ENCODE measurements at places on chromosomes 7 and 10.
A peak's percentile ranks its signal among the peaks of the same experiment; 100 is the strongest.

DNA sequence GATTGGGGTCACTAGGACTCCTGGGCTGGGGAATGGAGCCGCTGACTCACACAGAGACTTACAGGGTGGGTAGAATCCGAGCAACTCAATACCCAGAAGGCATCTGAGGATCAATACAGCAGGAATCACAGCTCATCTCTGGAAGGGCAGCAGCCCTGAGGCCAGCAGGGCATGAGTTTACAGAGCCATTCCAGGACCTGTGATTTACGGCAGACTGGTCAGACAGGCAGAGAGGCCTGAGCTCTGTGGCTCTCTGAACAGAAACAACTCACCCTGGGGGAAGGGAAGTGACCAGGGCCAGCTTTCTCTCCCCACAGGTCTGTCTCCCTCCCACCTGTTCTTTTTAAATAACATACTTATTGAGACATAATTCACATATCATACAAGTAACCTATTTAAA, 88.2 kb upstream of the CXCL12 start:
- no peak for DNase-seq

- no peak for DNase-seq
Measured at GRCh38 chr10:1050145-1050544, 1.2 kb upstream of the IDI1 start.

- peak; percentile 31 for DNase-seq
Measured at GRCh38 chr7:142632271-142633134, 116.8 kb upstream of the PRSS1 start.

DNA sequence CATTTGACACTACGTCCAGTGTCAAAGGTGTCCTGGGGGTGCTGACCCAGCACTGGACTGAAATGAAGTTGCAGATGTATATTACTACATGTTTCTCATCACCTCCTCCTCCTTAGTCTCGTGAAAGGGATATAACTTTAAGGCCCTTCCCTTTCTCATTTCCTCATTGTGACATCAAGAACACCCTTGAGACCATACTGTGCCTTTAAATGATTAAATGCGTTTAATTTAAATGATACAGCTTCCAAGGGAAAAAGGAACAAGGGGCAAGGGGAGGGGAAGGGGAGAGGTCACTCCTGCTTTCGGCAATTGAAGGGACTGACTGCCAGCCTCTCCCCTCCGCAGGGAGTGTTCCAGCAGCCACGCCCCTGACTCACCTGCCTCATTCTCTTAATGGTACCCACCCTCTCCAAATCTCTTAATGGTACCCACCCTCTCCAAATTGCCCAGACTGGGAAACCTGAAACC, 80.5 kb upstream of the KMT2E start:
- no peak for DNase-seq

GRCh38 chr7:54538122-54538521, 4.1 kb upstream of the VSTM2A start:
- DNase-seq: no peak

DNA sequence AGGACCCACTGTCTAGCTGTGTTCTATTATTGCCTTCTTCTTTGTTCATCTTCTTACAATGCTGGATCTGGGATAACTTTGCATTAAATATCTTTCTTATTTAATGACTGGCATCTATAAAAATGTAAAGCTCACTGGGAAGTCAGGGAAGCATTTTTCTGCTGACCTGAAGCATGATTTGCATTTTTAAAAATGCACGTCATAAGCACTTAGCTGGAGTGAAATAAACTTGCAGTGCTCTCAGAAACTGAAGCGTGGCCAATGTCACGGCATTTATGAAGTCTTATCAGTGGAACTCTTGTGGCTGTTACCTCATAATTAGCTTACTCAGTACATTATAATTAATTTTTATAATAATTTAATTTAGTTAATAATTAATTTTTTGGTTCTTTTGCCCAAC, 59.1 kb downstream of the FRMD4A start:
- DNase-seq: no peak

DNA sequence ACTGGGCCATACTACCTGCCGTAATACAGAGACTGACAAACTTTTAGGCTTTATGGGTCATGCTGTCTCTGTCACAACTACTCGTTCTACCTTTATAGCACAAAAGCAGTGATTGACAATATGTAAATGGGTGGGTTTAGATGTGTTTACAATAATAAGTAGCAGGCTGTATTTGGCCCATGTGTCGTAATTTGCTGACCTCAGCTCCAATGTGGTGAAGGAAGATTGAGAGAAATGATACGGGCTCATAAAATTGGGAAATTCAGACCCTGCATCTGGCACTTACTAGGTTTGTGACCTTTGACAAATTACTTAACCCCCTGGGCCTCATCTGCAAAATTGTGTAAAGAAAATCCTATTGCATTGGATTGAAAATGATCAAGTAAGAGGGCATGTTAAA, 150.8 kb upstream of the NPSR1 start:
- no peak for DNase-seq

DNA sequence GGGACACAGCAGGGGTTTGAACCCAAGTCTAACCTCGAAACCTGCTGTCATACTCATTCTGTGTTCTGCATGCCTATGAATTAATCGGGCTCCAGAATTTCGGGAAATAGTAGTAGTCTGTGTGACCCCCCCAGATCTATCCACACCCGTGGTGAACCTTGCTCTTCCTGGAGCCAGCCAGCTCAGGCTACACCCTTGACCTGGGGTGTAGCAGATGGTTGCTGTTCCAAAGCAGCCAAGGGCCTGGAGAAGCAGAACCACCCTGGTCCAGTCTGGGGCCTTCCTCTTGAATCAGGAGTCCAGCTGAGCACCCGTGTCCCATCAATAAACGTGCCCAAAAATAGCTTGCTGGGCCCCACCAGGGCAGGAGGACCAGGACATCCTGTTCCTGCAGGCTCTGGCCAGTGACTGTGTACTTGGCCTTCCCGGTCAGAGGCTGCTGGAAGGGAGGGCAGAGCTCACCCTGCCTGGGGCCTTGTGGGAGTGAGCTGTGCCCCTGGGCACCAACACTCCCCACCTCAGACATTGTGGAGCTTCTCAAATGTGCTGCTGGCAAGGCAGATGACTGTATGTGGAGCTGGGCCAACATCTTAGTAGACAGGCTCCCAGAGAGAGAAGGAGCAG, 101.2 kb upstream of the ZNF716 start:
- DNase-seq: no peak

- DNase-seq: no peak
Measured at GRCh38 chr10:106280896-106281460, 883.5 kb downstream of the SORCS1 start.

DNA sequence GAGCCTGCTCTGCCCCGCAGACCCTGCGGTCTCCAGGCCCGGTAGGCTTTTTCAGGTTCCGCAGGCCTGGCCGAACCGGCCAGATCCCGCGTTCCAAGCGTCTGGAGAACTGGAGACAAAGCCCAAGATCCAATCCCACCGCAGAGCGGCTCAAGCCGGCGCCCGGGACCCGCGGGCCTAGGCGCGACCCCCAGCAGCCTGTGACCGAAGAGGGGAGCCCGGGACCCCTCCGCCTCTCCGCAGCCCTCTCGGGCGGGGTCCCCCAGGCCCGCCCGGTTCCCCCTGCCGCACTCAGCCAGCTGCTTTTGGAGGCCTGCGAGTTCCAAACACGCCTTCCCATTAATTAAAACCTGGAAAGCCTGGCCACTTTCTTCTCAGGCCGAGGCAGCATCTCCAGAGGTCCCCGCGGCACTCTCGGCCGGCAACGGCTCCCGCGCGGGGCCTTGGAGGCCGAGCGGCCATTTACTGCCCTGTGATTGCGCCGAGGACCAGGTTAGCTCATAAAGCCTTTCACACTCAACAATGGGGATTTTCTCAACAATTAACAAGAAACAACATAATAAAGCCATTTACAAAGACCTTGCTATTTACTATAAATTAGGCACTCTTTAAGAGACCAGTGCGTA, 16.7 kb downstream of the SKIDA1 start:
- no peak for DNase-seq

DNA sequence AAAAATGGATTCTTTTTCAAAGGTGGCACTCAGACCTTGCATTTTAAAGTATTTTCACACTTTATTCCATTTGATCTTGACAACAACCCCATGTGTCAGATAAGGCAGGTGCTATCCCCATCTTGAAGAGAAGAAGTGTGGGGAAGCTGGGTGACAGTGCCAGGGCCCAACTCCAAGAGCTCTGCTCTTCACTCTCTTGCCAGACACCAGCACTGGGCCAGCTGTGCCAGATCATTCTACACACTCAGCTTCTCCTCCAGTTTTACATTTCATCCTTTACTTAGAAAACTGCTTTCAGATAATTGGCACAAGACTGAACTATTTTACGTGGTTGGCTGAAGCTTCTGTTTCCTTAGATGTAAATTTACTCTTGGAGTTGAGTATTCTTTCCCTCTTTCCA, 64.4 kb downstream of the ENO4 start:
- DNase-seq: no peak

- DNase-seq: no peak
Measured at GRCh38 chr7:9761224-9761623, 1212.4 kb upstream of the PHF14 start.

DNA sequence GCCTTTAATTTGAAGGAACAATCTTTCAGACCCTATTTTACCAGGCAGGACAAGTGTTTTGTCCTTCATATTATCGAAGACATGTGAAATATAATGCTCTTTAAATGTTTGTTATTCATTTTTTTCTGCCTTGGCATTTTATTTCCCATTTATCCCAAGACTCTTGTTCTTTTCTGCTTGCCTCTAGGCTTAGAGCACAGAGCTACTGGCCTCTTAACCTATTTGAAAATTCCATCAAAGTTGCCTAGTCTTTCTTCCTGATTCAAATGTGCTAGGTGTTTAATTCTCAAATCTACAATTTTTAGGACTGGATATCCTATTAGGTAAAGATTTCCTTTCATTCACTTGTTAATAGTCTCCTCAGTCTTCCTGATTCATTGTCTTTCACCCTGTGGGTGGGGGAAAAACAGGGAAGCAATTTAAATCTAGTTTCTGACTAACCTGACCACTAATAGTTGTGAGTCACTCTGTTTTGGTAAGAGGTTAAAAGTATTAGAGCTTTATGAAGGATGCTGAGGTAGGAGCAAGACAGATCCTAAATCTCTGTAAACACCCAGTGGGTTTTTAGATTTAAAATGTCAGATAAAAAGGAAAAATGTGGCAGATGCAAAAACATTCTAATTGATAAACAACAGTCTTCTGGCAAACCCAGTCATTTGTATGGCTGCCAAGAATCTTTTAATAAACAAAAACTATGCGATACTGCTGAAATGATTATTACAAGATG, 1.5 kb downstream of the LIPK start:
- DNase-seq: no peak

DNA sequence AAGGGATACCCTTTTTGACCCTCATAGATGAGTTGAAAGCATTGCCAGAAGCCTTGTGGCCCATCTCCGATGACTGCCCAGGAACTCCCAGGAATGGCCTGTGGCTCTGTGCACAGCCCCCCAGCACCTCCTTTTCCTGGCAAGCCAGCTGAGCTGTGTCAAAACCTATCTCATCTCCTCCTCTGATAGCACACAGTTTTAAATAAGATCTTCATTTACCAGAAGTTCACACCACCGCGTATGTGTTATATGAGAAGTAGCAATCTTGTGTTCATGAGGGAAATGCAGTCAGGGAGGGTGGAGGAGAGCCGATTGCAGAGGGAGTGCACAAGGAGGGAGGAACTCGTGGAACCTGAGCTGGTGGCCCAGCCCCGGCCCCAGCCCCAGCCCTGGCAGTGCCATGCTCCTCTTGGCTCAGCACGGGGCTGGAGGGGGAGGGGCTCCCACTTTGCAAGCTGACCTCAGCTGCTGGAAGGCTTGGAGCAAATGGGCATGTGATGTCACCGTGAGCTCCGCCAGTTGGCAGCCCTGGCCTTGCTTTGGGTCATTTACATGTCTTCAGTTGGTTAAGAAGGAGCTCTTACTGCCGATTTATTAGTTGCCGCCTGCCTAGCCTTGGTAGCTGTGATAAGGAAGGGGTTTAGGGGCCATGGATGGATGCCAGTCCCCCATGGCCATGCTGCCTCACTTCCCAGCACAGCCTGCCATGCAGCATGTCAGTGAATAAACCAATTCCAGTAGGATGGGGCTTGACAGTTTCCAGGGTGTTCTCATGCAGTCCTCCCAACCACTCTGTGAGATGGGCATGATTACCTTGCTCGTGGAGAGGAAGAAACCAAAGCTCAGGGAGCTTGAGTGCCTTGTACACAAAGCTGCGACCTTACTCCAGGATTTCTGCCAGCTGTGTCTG, 20.0 kb downstream of the UNC5B start:
- DNase-seq: no peak

DNA sequence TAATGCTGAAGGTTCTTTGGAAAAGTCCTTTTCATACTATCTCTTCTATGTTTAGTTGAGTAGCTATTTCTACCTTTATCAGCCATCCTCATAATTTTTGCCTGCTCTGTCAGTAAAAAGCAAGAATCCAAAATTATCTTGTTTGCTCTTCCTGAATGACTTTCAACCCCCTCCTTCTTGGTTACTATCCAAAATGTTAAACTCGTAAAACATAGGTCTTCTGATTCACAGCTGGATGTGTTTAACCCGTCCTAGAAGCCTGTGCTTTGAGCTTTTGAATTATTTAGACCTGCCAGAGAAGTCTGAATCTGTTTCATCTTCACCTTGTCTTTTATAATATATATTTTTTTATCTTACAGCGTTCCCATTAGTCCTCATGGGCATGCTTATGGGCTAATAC, 136.4 kb upstream of the MDFIC start:
- DNase-seq: no peak

DNA sequence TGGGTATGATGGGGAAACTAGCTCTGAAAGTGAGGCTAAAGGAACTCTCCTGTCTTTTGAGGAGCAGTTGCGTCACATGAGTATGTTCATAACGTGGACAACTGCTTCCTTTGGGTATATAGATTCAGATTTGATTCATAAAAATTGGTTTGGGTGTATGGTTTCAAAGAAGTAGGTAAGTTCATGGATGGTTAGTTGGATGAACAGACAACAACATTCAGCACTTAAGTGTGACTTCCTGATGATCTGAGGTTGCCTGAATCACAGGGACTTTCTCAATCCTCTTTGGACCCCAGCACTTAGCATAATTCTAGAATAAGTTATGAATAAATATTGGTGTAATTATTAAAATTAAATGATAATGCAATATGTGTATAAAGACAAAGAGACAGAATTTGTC, 43.4 kb downstream of the MACC1 start:
- no peak for DNase-seq

GRCh38 chr7:43871064-43871463, 1.7 kb upstream of the MRPS24 start:
- DNase-seq: no peak

DNA sequence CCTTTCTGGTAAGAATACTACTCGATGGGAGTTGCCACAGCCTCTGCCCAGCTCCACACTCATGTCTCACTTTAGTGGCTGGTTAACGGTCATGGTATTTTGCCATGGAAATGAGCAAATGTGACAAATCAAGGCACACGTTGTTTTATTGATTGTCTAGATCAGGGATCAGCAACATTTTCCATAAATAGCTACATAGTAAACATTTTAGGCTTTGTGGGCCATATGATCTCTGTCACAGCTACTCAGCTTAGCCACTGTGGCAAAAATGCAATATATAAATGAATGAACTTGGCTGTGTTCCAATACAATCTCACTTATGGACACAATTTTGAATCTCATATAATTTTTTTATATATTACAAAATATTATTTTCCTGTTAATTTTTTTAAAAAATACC, 76.9 kb downstream of the COBL start:
- DNase-seq: no peak

- DNase-seq: no peak
Measured at GRCh38 chr10:77023396-77023795, 614.2 kb downstream of the KCNMA1 start.

- DNase-seq: no peak
Measured at GRCh38 chr10:24292304-24293293, 83.7 kb downstream of the KIAA1217 start.

GRCh38 chr7:157409753-157410727, 73.2 kb downstream of the DNAJB6 start:
- no peak for DNase-seq

GRCh38 chr7:142063551-142064442, 47.7 kb upstream of the MGAM2 start:
- DNase-seq: no peak

Measured in T-helper 1 cell (primary cell).